ENCODE measurements at places on chromosomes 5 and 9. TPM values are rescaled to one million over a fixed set of nuclear protein-coding genes. Genes with fewer than 3 reads are reported as not detected.

DNA sequence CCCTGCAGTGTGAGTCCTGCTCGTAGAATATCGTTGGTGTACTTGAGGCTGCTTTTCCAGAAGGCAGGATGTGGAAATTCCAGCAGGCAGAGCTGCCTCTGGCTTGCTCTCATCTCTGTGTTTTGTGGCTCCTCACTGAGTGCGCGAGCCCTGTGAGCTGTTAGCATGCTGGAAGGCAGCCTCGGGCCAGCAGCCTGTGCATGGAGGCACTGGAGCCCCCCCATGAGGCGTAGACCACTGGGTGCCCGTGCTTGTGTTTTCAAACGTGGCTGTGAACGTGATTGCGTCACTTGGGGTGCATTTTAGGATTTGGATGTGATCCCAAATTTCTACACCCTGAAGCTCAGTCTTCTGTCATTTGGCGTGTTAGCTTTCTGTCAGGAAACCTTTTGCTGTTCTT, 3.2 kb downstream of the WDR5 start:
- no peak for DNase-seq

DNA sequence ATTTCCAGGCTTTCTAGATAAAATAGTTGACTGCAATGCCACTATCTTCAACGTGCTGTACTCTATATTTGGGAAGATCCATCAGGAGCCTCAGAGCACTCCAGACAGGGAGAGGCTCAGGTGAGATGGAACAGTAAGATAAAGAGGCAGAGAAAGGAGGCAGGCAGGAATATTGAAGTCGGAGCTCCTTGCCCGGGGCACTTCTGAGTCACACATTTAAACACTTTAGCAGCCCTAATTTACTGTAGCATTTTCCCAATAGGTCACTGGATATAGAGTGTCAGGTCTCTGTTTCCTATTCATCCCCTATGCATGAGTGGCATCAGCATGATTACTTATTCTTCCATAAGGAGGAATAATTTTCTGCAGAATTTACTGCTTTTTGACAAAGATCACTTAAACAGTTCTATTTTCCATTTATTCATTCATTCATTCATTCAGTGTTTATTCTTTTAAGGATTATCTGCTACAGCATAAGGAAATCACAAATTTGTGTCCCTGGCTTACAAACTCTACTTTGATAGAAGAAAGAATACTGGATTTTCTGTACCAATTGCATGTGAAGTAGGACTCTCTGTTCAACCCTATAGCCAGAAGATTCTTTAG, 170.7 kb downstream of the MAPKAP1 start:
- DNase-seq = no peak

ABL1 gene
- total RNA-seq = 48.8 TPM

GRCh38 chr5:171855798-171856763, 70.5 kb downstream of the SMIM23 start:
- no peak for DNase-seq

GRCh38 chr5:32790411-32790951, 79.4 kb downstream of the NPR3 start:
- no peak for DNase-seq

LECT2 gene
- total RNA-seq = not detected

GRCh38 chr5:1913578-1913977, 30.9 kb upstream of the IRX4 start:
- DNase-seq = no peak

PLPP1 gene
- total RNA-seq = 593 TPM

DNA sequence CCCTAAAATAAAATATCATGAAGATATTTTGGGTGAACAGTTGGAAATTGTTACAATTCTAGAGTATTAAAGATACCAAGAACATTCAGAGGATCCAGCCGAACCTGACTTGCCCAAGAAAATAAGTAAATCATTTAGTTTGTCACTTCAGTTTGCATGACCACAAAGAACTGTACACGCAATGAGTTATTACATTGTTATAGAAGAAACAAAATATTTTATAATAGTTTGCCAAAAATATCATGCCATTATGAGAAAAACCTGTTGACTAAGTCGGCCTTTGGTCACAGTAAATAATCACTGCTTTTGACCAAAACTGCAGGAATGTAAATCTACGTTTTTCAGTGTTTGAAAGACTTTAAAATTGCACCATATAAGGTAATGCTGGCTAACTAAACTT, 27.9 kb downstream of the TRIO start:
- DNase-seq = no peak

DNA sequence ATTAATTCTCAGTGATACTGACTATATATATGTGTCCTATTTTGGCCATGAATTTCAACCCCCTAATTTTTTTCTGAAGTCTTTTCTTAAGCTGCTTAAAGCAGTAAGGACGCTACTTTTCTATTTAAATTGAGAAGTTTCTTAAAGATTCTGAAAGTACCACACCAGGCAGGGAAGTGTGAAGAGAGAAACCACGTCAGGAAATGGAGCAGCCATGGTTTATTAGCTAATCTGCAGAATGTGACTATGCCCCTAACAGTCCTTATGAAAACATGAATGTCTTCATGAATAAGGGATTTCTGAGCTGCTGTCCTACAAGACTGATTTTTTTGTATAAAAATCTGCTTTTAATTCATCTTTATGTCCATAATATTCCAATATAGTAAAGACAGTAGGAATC, 1724.3 kb upstream of the C9orf72 start:
- no peak for DNase-seq

DNA sequence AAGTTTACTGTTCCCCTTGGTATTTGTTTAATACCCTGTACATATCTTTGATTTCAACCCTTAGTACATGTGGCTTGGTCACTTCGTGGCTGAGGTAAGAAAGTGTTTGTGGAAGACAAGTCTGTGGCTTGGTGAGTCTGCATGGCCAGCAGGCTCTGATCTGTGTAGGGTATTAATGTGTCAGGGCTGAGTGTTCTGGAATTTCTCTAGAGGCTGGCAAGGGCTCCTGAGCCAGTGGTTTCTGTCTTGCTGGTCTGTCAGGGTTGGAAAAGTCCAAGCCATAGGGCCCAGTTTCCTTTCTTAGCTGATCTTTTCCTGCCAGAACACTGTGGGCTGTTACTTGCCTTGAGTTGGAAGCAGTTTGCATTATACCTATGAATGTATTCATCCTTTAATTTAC, 48.0 kb upstream of the FBXL7 start:
- no peak for DNase-seq

- no peak for DNase-seq
These were observed 35.2 kb downstream of the DNAH5 start for GRCh38 chr5:13909271-13909670.

DNA sequence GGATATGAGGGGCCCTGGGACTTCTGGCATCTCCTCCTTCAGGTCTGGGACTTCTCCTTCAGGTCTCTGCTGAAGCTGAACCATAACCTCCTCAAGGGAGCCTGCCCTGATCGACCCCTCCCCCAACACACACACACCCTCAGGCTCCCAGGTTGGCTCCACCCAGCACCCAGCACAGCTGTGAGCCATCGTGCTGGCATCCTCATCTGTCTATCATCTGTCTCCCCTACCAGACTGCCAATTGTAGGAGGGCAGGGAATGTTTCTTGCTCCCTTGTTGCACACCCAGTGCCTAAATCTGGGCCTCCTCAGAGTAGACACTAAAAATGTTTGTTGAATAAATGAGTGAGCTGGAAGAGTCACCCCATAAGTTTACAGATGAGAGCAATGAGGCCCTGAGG, 71.4 kb downstream of the LRSAM1 start:
- no peak for DNase-seq

Measured in omental fat pad (tissue), 4 donors.